D341Med (cell line): ENCODE measurements at places on chromosomes 11 and 22.

DNA sequence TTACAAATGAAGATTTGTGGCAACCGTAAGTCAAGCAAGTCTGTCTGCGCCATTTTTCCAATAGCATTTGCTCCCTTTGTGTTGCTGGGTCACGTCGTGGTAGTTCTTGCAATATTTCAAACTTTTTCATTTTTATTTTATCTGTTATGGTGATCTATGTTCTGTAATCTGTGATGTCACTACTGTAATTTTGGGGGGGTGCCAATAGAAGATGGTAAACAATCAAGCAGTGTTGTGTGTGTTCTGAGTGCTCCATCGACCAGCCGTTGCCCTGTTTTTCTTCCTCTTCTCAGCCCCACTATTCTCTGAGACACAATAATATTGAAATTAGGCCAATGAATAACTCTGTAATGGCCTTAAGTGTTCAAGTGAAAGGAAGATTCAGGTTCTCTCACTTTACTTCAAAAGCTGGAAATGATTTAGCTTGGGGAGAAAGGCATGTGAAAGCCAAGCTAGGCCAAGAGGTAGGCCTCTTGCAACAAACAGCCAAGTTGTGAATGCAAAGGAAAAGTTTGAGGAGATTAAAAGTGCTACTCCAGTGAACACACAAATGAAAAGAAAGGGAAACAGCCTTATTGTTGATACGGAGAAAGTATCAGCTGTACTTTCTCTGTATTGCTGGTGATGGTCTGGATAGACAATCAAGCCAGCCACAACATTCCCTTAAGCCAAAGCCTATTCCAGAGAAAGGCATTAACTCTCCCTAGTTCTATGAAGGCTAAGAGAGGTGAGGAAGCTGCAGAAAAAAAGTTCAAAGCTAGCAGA is 7.5 kb downstream of the ZC3H12C start:
- DNase-seq: no peak

GRCh38 chr11:77202941-77203900 is 75.2 kb downstream of the MYO7A start:
- no peak for DNase-seq

GRCh38 chr11:117072517-117073461 is 25.4 kb downstream of the SIK3 start:
- DNase-seq: no peak

DNA sequence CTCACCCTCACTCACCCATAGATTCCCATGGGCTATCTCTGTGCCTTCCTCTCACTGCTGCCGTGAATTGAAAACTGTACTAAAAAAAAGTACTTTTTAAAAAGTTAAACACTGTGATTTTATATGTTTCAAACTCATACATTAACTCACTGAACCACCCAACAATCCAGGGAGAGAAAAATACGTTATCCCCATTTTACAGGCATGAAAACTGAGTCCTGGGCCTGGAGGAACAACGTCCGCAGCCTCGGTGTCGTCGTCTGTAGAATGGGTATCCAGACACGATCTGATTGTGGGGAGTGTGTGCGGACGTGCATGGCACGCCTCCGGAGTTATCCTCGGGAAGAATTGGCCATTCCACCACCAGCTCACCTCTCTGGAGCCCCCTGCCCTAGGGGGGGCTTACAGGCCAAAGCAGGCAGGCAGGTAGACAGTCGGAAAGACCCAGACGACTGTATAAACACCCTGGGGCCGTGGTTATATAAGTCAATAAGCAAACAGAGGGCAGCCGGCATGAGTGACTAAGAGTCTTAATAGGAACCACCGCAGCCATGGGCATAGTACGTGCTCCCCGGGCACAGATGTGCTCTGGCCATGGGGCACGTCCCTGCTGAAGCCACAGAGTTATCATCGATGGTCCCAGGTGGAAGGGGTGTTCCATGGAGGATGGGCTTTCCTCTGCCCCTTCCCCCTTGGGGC is 7.1 kb upstream of the PDGFB start:
- DNase-seq: no peak

DNA sequence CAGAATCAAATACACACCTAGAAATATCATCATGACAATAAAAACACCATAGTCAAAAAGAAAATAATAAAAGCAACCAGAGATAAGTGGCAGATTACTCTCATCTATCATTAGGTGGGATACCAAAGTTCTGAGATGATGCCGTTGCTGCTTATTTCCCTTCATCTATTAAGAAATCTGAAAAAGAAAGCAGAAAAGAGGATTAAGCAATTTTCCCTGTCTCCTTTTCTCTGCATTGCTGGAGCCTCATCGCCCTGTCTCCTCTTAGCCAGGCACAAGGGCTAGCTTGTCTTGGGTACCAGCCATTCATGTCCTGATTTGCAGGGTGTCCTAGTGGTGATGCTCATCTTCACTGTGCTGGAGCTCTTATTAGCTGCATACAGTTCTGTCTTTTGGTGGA is 3.9 kb upstream of the MS4A14 start:
- no peak for DNase-seq

GRCh38 chr11:4191031-4191571 is 96.5 kb downstream of the RRM1 start:
- DNase-seq: no peak

DNA sequence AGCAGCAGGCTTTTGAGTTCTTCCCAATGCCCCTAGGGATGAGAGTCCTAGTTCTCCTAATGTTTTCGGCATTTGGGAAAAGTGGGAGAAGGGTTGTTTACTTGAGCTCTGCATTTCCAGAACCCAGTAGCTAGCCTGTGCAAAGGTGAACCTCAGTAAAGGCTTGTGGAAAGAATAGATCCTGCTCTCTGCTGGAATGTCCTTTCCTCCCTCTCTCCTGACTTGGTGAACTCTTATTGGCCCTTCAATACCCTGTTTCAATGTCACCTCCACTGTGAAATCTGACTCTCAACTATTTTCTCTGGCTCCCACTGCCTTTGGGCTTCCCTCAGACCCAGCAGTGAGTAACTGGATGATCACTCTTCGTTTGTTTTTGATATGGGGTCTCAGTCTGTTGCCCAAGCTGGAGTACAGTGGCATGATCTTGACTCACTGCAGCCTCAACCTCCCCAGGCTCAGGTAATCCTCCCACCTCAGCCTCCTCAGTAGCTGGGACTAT is 2.4 kb upstream of the UVRAG start:
- DNase-seq: no peak

GRCh38 chr11:129443276-129443675 is 67.6 kb downstream of the BARX2 start:
- no peak for DNase-seq

- no peak for DNase-seq
Observed at GRCh38 chr11:10541561-10541930, 559 bp upstream of the RNF141 start.

DNA sequence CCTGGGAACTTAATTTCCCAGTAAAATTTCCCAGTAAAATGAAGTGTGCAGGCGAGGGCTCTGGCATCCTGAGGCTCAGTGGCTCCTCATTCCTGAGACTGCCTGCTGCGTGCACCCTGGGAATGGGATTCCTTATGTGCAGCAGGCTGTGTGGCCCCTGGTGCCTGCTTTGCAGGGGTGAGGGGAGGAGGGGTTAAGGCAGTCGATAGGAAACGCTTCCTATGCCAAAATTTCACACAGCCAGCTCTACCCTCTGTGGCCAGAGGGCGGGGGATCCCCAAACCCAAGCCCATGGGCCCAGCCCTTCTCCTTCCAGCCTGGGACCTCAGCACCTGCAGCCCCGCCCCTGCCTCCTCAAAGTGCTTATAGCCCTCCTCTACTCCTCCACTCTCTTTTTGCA is 12.1 kb upstream of the BAIAP2L2 start:
- no peak for DNase-seq

DNA sequence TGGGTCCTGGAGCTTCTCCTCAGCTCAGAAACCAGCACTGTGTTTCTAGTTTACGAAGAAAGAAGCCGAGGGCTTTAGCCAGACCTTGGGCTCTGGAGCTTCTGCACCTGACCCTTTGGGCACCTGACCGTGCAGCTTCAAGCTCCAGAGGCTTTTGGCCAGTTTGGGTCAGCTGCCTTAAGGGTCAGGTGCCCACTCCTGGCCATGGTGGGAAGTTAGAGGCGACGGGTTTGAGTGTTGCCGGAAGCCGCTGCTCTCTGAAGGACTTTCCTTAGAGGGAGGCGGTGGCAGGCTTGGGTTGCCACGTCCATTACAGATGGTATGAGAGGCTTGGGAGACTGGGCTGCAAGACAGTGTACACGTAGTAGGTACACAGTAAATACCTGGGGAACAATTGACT is 52.3 kb downstream of the PISD start:
- no peak for DNase-seq

DNA sequence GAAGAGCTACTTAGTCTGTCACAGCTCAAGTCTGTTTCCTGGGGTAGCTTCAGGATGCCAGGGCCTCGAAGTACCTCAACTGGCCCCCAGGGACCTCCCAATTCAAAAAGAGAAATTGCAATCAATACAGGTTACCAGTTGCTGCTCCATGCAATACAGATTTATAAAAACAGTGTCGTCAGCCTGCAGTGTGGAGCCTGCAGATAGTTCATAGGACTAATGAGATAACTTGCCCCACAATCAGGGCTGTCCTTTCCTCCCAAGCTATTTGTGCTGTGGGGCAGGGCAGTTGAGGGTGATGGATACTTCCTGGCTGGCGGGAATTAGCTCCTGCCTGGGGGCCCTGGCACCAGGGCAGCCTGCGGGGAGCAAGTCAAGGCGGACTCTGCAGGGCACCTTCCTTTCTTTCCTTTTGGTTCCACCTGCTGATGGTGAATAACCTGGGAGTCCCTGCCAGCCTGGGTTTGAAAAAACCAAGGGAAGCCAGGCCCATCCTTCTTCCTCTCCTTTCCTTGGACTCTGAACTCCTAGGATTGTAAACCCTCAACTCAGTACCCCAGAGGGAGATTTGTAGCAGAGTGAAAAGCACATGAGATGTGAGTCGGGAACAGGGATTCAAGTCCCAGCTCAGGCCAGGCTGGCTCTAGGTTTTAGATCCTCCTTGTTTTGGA is 216.6 kb downstream of the CEP164 start:
- no peak for DNase-seq

DNA sequence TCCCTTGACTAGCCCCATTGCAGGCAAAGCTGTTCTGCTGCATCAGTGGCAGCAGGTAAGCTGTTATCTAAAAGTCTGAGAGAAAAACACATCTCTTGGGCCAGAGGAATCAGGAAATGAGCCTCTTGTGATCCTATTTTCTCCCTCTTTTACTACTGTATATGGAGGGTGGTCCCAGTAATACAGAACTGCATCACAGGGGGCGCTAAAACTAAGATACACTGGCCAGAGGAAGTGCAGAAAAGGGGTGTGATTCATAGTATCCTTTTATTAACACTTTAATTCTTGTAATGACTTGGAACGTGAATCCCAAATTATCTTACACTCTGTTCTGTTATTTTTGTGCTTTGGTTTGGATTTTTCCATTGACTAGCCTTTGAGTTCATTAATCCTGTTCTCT is 8.8 kb upstream of the MED17 start:
- DNase-seq: peak; percentile 17

DNA sequence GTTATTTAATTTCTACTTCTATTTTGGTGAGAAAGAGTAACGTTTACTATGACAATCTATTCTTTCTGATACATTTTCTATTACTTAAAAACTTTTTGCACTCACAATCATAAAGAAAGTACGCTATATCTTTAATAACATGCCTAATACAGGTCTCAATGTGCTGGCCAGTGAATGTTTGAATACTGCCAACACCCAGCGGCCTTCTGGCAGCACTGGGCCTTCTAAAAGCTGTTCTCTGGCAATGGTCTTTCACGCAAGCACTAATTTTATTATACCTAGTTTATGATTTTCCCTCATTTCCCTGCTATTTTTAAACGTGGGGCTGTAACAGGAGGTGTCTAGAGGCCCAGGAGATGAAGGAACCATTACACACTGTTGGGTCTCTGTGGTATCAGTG is 349.8 kb upstream of the PITPNB start:
- DNase-seq: no peak

- no peak for DNase-seq
Observed at GRCh38 chr11:20042045-20042639, 118.1 kb downstream of the DBX1 start.

DNA sequence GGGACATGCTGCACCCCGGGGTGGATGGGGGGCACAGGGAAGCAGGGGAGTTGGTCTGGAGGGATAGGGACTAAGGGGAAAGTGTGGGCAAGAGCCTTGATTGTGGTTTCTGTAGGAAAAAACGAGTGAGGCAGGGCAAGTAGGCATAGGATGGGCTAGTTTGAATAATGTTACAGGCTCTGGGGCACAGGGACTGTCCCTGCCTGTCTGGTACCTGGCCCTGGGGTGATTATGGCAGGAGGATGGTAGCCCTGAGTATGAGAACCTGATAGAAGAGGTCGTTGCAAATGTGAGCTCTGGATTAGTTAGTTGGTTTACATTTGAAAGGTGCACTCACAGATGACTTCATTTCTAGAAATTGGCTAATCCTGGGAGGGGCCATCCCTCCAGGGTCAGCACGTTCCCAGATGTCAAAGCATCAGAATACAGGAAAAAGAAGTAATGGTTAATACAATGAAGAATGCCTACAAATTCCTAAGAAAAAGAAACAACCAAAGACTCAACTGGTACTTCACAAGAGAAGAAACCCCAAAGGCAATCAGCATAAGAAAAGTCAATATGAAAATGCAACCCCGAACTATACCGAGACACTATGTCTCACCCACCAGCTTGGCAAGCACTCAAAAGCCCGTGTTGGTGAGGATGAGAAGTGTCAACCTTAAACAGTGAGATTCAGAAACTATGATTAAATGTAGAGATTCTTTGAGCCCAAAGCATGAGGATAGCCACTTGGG is 11.3 kb upstream of the SMIM38 start:
- DNase-seq: no peak

DNA sequence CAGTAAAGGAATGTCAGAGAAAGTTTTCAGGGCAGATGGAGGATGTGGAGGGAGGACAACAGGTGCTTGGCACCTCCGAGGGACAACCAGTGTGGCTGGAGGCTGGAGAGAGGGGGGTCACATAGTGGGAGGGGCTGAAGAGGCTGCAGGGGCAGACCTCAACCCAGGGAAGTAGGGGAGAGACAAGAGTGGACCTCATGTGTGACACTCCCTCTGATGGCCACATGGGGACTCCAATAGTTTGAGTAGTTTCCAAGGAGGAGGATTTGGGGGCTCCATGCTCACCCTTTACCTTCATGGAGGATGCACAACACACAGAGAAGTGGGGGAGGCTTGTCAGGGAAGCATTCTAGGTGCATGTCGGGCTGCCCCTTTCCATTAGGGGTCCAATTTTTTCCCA is 35.1 kb upstream of the ASPHD2 start:
- no peak for DNase-seq

DNA sequence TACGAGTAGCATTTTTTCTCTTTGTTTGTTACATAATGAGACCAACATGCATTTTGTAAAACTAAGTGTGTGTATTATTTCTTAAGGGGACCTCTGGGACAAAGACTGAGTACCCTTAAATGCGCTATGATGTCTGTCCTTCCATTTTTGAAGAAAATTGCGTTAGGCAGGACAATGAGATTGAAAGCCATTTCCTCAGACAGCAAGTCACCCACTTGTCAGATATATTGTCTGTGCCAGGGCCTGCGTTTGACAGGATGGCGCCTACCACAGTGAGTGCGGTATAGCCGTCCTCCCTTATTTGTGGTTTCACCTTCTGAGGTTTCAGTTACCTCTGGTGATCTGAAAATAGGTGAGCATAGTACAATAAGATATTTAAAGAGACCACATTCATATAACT is 2.2 kb downstream of the AP2A2 start:
- DNase-seq: no peak

- no peak for DNase-seq
Observed at GRCh38 chr11:3101921-3102640, 44.9 kb upstream of the CARS1 start.
